Body of pancreas (tissue), 4 donors: ENCODE measurements at places on chromosomes 16 and 17. TPM values are rescaled to one million over a fixed set of nuclear protein-coding genes. Genes with fewer than 3 reads are reported as not detected.

The KIF19 gene
- 3.3 TPM for total RNA-seq

The EPOP gene
- total RNA-seq, result 3.9 TPM

The KRTAP9-7 gene
- total RNA-seq, result not detected

The MMP2 gene
- 58.7 TPM for total RNA-seq

The TRPV3 gene
- total RNA-seq, result 0.33 TPM
